D721Med (cell line): ENCODE measurements at places on chromosomes 7 and 10.

- DNase-seq = no peak
These were observed 6.9 kb upstream of the OIT3 start for GRCh38 chr10:72886621-72887020.

- DNase-seq = no peak
These were observed 219.1 kb downstream of the VTI1A start for GRCh38 chr10:112666094-112666493.

GRCh38 chr7:45402480-45403218, 171.5 kb upstream of the ADCY1 start:
- no peak for DNase-seq

DNA sequence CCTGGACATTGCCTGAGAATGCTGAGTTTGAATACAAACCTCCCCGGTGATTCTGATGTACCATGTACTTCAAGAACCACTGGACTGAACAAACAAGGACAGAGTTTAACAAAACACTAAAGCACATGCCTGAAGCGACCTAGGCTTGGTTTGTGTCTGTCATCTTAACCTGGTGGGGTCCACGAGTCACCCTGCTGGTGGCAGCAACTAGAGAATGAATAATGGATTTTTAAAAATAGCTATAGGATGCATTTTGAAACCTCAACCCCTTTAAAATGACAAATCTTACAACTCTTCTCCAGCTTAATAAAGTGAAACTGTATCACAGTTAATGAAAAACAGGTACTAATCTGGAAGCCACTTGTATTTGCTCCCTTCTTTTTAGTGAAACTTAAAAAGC, 25.2 kb downstream of the CDHR3 start:
- no peak for DNase-seq

- DNase-seq = no peak
These were observed 46.6 kb downstream of the RSU1 start for GRCh38 chr10:16770670-16771069.

- no peak for DNase-seq
These were observed 74.6 kb upstream of the IKZF1 start for GRCh38 chr7:50229964-50230363.

DNA sequence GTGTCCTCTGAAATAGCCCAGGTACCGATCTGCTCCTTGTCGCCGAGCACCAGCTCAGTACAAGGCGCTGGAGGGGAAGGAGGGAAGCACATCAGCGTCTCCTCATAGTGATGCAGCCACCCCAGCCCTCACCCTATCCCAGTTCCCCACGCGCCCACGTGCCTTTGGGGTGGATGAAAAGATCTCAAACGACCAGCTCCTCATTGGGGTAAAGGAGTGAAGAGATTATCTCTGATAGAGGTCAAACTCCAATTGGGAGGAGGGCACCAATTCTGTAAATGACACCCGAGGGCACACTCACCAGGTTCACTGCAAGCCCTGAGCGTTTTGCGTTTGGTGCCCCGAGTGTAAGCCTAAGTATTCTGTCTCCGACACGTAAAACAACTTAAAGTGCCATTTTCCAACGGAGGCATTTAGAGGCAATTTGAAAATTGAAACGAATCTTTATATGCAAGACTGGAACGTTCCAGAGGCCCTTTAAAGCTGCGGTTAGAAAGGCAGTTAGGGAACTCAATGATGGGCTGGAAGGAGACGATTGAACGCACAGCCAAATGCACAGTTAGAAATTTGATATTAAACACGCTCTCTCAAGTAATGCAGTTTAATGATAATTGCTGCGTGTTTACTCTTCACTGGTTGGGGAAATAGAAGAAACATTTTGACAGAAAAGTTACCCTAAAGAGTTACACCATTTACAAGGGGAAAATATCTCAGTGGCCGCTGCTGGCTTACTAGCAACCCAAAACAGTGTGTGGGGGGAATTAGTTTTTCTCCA, 8.9 kb upstream of the EMX2 start:
- DNase-seq = no peak

- no peak for DNase-seq
These were observed 65.9 kb downstream of the AUTS2 start for GRCh38 chr7:69663911-69664832.

DNA sequence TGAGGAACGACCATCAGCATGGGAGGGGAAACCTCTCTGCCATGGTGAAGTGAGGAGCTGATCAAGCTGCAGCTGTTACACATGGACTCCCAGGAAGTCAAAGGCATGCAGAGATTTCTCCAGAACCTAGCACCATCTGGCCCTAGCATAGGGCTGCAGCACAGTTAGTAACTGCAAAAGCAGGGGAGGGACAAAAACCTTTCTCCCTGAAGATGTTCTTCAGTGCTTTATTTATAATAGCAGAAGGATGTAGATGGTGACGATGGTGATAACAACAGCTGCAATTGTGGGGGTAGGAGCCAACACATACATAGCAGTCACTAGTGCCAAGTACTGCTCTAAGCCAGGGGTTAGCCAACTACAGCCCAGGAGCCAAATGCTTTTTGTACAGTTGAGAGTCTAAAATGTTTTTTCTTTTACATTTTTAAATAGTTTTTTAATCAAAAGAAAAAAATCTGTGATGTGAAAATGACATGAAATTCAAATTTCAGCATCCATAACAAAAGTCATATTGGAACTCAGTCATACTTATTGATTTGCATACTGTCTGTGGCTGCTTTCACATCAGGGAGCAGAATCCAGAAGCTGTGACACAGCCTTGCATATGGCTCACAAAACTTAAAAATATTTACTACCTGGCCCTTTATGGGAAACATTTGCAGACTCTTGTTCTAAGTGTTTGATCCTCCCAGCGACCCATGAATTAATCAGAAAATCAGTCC, 299.5 kb downstream of the ELMO1 start:
- DNase-seq = no peak

GRCh38 chr7:34747176-34747781, 89.3 kb downstream of the NPSR1 start:
- DNase-seq = no peak

- no peak for DNase-seq
These were observed 144.8 kb upstream of the RET start for GRCh38 chr10:42932116-42932515.

GRCh38 chr10:14326581-14326980, 4.1 kb downstream of the FRMD4A start:
- DNase-seq = no peak

DNA sequence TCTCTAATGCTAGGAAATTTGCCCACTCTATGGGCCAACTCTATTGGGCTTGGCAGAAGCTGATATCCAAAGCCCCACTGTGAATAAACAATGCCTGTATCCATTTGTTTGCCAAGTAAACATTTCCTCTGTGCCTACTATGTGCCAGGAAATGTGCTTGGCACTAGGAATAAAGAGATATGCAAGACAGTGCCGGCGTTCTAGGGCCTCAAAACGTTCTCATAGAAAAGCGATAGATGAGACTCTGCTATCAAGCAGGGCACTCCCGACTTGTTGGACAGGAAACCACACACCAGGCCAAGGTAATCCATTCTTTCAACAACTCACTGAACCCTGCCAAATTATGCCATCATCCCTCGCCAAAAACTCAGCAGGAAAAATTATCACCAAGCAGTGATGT, 196.7 kb downstream of the IPMK start:
- no peak for DNase-seq

- no peak for DNase-seq
These were observed 55.1 kb upstream of the AASS start for GRCh38 chr7:122199171-122199570.

DNA sequence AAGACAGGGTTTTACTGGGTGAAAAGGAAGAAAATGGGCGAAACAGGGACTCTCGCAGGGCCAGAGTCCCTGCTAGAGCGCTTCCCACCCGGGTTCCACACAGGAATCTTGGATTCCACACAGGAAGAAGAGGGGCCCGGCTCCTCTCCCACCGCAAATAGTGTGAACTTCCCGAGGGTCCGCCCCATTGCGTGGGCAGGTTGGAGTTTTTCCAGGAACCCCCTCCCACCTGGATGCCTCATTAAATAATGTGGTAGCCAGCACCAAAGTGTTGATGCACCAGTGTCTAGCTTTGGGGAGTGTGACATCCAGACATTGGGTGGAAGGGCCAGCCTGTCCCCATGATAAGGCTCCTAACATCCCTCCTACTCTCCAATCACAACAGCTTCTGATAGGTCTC, 330.3 kb upstream of the ZNF32 start:
- no peak for DNase-seq

GRCh38 chr7:14579971-14580370, 322.6 kb downstream of the DGKB start:
- no peak for DNase-seq

GRCh38 chr10:75649466-75649865, 218.0 kb downstream of the LRMDA start:
- no peak for DNase-seq
